ENCODE measurements at places on chromosomes 11 and 22.
A peak's percentile ranks its signal among the peaks of the same experiment; 100 is the strongest.

DNA sequence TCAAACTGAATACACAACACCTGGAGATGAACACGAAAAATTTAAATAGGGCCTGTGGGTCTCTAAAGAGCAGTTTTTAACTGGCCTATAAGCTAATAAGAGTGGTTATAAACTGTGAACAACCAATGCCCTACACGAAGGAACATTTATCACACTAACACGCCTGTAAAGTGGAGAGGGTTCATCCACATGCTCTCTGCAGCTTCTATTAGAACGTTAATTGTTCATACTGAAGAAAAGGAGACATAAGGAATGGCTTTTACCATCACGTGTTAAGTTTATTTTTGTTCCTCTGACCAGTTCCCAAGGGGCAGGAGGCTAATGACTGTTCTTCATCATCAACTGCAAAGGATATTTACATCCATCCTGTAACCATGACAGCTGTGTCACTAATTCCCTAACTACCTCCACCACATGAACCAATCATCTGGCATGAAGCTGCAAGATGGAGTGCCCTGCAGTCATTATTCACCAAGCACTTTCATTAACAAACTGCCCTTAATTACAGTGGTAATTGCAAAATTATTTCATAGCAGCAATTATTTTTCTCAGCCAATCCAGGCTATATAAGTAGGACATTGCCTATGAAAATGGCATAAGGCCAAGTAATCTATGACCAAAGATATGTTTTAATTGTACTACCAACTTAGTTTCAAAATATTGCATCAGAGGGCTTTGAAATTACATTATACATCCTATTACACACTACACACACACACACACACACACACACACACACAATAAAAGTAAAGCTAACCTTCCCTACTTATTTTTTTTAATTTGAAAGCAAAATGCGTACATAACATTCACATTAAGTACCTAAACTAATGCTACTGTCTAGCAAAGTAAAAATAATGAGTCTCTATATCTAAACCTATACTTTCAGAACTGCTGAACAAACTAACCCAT, 186.7 kb downstream of the CADM1 start:
- no peaks in the 10 kb centered on the region for H3K36me3 ChIP-seq
- peak; percentile 52 for DNase-seq
- H3K4me1 ChIP-seq = peaks cover 2% of the 10 kb centered on the region
- no peak overlapping the region for H3K4me3 ChIP-seq
- no peaks in the 10 kb centered on the region for H3K27me3 ChIP-seq

- H3K27ac ChIP-seq = no peak overlapping the region
- H3K4me1 ChIP-seq = no peaks in the 10 kb centered on the region
- no peaks in the 10 kb centered on the region for H3K36me3 ChIP-seq
- DNase-seq = no peak
These were observed 18.8 kb upstream of the DRD2 start for GRCh38 chr11:113494021-113494420.

- H3K27me3 ChIP-seq = peaks cover 9% of the 10 kb centered on the region
- peaks cover 6% of the 10 kb centered on the region for H3K4me1 ChIP-seq
- no peak overlapping the region for H3K4me3 ChIP-seq
- H3K36me3 ChIP-seq = no peaks in the 10 kb centered on the region
- DNase-seq = no peak
- no peak overlapping the region for H3K27ac ChIP-seq
These were observed 23.2 kb upstream of the ARRB1 start for GRCh38 chr11:75374646-75375045.

DNA sequence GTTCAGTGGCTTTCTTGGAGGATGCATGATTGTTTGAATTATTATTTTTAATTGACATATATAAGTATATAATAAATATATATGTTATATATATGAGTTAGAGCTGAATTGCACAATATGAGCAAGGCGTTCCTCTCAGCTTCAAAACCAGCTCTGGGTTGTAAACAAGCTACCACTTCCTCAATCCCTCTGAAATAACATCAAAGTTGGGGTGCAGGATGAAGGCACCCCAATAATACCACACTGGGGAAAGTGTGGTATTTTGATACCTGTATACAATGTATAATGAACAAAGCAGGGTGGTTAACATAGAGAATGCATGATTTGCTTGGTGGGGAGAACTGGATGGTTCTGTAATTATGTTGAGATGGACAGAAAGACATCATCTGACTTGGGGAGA, 1.7 kb upstream of the SORL1 start:
- DNase-seq = no peak
- peaks cover 46% of the 10 kb centered on the region for H3K27me3 ChIP-seq
- H3K27ac ChIP-seq = no peak overlapping the region
- no peaks in the 10 kb centered on the region for H3K36me3 ChIP-seq
- H3K4me1 ChIP-seq = no peaks in the 10 kb centered on the region

DNA sequence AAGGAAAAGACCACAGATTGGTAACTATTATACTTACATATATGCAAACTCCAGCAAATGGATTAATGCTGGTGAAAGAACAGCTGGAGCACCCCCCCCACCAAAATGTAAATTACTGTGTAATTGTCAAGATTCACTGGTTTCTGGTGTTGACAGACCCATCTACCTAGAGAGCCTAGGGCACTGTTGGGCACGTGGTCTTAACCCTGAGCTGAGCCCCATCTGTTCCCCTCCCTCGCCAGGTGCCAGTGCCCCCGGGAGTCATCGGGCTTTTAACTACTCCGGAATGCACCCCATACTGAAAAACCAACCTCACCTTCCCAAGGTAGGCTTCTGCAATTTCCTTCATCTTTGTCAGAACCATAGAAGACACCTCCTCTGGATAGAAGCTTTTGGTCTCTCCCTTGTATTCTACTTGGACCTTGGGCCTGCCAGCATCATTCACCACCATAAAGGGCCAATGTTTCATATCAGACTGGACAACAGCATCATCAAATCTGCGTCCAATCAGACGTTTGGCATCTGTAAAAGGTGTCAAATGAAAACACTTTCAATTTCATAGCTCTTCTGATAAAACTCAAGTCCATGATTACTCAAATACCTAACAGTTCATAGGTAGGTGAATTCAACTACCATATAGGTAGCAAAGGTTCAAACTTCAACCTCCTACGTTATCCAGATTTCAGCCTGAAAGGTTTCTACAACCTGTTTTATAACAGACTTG, 1.5 kb downstream of the HSPA8 start:
- no peak overlapping the region for H3K27ac ChIP-seq
- peak overlapping the region; percentile 86 for H3K4me3 ChIP-seq

- no peaks in the 10 kb centered on the region for H3K27me3 ChIP-seq
- DNase-seq = no peak
- H3K27ac ChIP-seq = no peak overlapping the region
- no peaks in the 10 kb centered on the region for H3K4me1 ChIP-seq
- H3K4me3 ChIP-seq = no peak overlapping the region
These were observed 37.9 kb upstream of the TTC12 start for GRCh38 chr11:113276466-113276865.

- no peaks in the 10 kb centered on the region for H3K36me3 ChIP-seq
- no peak overlapping the region for H3K27ac ChIP-seq
- peaks cover 26% of the 10 kb centered on the region for H3K27me3 ChIP-seq
- no peak for DNase-seq
These were observed 33.5 kb upstream of the CAT start for GRCh38 chr11:34405079-34405858.

DNA sequence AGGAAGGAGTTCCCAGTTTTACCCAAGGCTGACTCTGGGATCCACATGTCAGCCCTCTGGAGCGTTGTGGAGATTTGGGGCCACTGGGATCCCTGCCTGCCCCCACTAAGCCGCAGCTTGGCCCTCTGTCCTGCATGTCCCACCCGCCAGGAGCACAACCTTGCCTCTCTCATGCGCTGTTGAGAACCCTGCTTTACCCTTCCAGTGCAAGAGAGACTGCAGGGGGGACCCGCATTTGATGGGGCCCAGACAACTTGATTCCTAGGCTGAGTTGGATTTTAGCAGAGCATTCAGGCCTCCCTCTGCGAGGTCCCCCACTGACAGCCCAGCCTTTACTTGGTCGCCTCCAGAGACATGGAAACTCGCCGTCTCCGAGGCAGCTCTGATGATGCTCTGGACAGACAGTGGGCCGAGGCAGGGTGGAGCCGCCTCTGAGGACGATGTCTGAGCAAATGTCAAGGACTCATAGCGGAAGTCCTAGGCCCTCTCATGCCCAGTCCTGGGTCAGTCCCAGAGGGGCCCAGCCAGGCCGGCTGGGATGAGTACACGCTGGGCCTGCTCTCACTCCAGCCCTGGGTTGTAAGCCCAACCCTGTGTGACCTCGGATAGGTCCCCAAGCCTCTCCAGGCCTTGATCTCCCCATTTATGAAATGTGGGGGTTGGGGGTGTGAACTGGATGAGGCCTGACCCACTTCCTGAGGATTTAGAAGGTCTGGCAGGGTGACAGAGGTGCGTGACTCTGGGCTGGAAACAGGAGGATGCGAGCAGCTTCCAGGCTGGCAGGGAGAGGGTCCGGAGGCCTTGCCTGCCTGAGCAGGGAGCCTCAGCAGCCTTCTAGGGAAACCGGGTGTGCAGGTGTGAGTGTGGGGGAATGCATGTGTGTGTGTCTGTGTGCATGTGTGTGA, 630 bp downstream of the CD5 start:
- DNase-seq = no peak
- H3K4me1 ChIP-seq = no peaks in the 10 kb centered on the region
- peaks cover 5% of the 10 kb centered on the region for H3K27me3 ChIP-seq
- H3K4me3 ChIP-seq = no peak overlapping the region
- H3K36me3 ChIP-seq = no peaks in the 10 kb centered on the region
- H3K27ac ChIP-seq = no peak overlapping the region

DNA sequence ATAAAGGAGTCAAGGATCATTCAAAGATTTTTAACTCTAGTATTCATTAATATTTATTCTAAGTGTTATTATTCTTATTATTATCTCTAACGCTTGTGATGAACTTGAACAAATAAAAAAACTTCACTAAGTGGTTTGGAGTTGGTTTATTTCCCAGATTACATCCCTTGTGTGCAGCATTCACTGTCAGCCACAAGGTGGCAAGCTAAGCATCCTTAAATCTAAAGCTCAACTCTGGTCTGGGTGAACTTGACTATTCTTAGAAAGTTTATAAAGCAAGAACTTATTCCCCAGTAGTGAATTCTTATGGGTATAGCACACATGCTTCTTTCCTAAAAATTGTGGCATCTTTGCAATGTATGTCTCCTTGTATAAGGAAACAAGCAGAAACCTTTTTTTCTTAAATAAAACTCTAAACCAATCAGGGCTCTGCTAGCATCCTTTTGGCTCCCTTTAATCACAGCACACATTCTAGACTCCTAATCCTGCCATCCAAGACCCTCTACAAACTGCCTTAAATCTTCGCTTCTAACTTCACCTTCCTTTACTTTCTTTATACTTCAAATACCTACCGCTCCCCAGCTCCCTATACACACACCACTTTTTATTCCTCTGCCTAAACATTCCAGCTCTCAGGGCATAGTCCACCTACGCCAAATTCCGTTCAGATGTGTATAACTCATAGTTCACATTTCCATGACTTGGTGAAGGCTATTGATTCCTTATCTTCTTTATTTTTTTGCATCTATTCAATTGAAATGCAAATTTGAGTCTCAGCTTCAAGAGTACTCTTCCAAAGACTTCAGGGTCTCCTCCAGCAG, 1068.8 kb downstream of the DLG2 start:
- no peaks in the 10 kb centered on the region for H3K27me3 ChIP-seq
- H3K27ac ChIP-seq = no peak overlapping the region

- no peak for DNase-seq
- no peak overlapping the region for H3K27ac ChIP-seq
- no peaks in the 10 kb centered on the region for H3K36me3 ChIP-seq
- peaks cover 28% of the 10 kb centered on the region for H3K27me3 ChIP-seq
- no peak overlapping the region for H3K4me3 ChIP-seq
These were observed 62.7 kb downstream of the TSPAN18 start for GRCh38 chr11:44789496-44789895.

- no peaks in the 10 kb centered on the region for H3K4me1 ChIP-seq
- no peak overlapping the region for H3K27ac ChIP-seq
- H3K27me3 ChIP-seq = peaks cover 11% of the 10 kb centered on the region
- no peaks in the 10 kb centered on the region for H3K36me3 ChIP-seq
These were observed 35.7 kb downstream of the IGSF9B start for GRCh38 chr11:133921026-133921425.

DNA sequence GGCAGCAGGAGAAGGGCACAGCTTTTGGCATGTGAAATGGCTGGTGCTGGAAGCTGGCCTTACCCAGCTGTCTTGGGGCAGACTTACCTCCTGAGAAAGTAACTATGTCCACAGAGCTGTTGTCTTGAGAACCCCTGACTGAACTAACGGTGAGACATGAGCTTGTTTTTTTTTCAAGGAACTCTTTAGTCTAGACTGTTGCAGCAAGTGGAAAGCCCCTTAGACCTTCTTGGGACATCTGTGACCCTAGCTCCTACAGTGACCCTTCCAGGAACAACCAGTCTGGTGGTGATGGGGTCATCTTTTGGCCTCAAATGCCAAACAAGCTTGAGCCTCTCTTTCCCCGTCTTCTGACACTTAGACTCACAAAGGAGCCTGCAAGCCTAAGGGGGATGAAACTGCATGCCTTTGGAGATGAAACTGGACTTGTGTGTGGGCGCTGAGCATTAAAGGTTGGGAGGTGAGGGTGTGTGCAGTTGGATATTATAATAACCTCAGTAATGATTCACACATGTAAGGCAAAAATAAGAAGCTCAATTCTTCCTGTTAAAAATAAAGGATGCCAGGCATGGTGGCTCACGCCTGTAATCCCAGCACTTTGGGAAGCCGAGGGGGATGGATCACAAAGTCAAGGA, 35.4 kb downstream of the SDHD start:
- H3K36me3 ChIP-seq = no peaks in the 10 kb centered on the region
- no peak overlapping the region for H3K27ac ChIP-seq
- no peak for DNase-seq
- H3K4me1 ChIP-seq = peaks cover 5% of the 10 kb centered on the region

GRCh38 chr11:3669128-3669527, 2.1 kb downstream of the CHRNA10 start:
- H3K4me3 ChIP-seq = no peak overlapping the region
- no peak overlapping the region for H3K27ac ChIP-seq
- H3K36me3 ChIP-seq = peaks cover 56% of the 10 kb centered on the region

GRCh38 chr11:16012125-16012751, 344.1 kb downstream of the SOX6 start:
- no peak overlapping the region for H3K27ac ChIP-seq
- no peak overlapping the region for H3K4me3 ChIP-seq
- no peaks in the 10 kb centered on the region for H3K27me3 ChIP-seq
- H3K4me1 ChIP-seq = peaks cover 5% of the 10 kb centered on the region
- DNase-seq = peak; percentile 6

All from IMR-90 (cell line).